ENCODE measurements at places on chromosomes 7 and 10.

- DNase-seq = no peak
Observed at GRCh38 chr7:101705331-101705730, 76.2 kb upstream of the MYL10 start.

- no peak for DNase-seq
Observed at GRCh38 chr7:23207884-23208283, 26.0 kb downstream of the NUP42 start.

DNA sequence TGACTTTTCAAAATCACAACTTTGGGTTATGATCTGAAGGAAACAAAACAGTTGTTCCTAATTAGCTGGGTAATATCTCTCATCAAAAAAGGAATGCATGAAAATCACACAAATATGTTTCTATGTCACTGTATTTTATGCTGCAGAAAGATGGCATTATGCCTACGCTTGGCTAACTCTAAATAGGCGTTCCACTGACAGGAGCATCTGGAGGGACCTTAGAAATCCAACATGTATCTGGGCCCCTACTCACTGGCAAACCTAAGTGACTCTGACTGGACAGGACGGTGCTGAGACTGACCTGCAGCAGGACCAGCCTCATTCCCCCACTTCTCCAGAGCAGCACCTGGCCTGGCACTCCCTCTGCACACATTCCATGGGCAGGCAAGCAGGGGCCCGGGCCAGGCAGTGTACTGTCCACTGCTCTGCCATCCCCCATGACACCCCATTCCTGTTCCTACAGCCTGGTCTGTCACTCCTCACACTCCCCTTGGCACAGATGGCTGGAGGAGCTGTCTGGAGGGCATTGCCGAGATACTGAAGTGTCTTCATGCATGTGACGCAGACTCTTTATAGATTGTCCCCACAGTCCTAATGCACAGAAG, 2.6 kb upstream of the MYL7 start:
- DNase-seq = no peak

DNA sequence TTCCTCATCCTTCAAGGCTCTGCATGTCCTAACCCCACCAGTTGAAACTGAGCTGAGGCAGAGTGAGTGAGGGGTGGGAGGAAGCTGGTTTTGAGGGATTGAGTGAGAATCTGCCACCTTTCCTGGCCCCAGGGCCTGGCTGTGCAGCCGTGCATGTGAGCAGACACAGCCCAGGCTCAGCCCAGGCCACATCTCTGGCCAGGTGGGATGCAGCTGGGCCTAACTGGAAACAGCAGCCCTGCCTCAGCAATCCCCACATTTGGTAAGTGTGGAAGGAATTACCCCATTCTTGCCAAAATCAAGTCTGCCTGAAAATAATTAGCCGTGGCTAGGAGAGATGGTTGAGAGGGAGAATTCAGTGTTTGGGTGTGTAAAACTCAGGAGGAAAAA, 116.6 kb downstream of the NEURL1 start:
- no peak for DNase-seq

- DNase-seq = no peak
Observed at GRCh38 chr7:81111358-81111757, 192.5 kb upstream of the SEMA3C start.

DNA sequence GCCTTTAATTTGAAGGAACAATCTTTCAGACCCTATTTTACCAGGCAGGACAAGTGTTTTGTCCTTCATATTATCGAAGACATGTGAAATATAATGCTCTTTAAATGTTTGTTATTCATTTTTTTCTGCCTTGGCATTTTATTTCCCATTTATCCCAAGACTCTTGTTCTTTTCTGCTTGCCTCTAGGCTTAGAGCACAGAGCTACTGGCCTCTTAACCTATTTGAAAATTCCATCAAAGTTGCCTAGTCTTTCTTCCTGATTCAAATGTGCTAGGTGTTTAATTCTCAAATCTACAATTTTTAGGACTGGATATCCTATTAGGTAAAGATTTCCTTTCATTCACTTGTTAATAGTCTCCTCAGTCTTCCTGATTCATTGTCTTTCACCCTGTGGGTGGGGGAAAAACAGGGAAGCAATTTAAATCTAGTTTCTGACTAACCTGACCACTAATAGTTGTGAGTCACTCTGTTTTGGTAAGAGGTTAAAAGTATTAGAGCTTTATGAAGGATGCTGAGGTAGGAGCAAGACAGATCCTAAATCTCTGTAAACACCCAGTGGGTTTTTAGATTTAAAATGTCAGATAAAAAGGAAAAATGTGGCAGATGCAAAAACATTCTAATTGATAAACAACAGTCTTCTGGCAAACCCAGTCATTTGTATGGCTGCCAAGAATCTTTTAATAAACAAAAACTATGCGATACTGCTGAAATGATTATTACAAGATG, 1.5 kb downstream of the LIPK start:
- no peak for DNase-seq

GRCh38 chr7:111734954-111735660, 172.8 kb upstream of the IMMP2L start:
- no peak for DNase-seq

DNA sequence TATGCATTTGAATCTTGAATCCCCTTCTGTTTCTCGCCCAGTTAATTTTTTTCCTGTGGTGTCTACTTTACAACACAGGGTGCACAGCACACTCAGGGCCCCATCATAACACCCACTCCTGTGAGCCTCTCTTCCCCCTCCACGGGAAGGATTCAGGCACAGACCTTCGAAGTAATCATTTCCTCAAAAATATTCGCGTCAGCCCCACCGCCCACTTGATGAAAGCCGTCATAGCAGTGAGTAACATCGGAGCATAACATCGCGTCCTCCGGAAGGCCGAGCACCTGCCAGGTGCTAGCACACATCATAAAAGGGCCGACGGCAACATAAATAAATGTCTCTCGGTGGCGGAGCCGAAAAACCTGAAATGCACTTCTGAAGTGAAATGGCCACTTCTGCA, 201.7 kb upstream of the ADARB2 start:
- DNase-seq = no peak

DNA sequence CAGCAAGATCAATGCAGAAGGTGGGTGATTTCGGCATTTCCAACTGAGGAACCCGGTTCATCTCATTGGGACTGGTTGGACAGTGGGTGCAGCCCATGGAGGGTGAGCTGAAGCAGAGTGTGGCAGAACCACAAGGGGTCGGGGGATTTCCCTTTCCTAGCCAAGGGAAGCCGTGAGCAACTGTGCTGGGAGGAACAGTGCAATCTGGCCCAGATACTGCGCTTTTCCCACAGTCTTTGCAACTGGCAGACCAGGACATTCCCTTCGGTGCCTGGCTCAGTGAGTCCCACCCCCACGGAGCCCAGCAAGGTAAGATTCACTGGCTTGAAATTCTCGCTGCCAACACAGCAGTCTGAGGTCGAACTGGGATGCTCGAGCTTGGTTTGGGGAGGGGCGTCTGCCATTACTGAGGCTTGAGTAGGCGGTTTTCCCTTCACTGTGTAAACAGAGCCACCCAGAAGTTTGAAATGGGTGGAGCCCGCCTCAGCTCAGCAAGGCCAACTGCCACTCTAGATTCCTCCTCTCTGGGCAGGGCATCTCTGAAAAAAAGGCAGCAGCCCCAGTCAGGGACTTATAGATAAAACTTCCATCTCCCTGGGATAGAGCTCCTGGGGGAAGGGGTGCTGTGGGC, 58.6 kb upstream of the SLC26A5 start:
- DNase-seq = no peak

GRCh38 chr7:129698516-129699418, 87.2 kb downstream of the NRF1 start:
- no peak for DNase-seq

DNA sequence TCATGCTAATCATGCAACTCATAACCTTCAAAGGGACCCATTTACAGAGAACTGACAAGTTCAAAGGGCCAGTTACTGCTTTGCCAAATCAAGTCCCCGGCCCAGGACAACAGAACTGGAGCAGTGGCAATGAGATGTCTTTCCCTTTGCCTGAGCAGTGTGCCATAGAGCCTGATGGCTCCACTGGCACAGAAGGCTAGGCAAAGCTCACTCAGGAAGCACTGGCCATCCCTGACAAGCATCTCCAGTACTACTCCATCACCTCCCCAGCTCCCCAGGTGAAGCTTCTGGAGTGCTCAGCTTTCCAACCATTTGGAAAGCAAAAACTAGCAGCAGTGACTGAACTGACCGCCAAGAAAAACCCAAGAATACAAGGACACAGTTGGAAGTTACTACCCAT, 108.3 kb downstream of the SGMS1 start:
- no peak for DNase-seq

GRCh38 chr7:2087744-2088143, 145.0 kb downstream of the MAD1L1 start:
- no peak for DNase-seq

DNA sequence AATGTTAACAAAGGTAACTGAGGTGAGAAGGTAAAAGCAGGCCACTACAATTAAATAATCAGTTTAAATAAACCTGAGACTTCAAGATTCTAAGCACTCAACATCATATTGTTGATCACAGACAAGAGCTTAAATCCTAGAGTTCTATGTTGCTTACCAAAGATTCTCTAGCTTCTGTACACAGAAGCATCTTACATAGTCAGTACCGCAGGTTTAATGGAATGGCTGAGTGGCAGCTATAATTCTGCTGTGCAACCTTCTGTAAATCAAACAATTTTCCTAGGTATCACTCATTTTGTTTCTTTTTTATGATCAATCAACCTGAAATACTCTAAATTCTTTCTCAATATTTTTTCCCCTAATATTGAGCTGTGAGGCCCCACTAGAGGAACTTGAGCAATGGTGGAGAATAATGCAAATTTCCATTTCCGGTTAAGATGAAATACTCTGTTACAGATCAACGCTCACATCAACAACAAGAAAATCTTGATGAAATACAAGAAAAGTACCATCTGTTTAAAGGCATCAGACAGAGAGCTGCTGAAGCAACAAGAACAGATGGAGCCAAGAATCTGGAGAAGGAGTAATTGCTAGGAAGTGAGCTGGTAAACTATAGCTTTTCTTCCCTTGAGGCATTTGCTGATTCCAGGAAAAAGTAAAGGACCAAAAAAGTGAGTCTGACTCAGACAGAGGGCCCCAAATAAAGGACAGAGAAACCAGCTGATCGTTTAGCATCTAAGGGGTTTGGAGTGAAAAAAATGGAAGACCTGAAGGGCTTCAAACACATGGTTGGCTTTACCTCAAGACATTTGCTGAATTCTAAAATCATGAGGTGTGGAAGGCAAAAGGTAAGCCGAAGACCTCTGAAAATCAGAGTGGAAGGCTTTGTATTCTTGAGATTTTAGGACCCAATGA, 22.6 kb downstream of the PNPLA8 start:
- no peak for DNase-seq

- DNase-seq = no peak
Observed at GRCh38 chr7:132234711-132235110, 341.6 kb downstream of the PLXNA4 start.

DNA sequence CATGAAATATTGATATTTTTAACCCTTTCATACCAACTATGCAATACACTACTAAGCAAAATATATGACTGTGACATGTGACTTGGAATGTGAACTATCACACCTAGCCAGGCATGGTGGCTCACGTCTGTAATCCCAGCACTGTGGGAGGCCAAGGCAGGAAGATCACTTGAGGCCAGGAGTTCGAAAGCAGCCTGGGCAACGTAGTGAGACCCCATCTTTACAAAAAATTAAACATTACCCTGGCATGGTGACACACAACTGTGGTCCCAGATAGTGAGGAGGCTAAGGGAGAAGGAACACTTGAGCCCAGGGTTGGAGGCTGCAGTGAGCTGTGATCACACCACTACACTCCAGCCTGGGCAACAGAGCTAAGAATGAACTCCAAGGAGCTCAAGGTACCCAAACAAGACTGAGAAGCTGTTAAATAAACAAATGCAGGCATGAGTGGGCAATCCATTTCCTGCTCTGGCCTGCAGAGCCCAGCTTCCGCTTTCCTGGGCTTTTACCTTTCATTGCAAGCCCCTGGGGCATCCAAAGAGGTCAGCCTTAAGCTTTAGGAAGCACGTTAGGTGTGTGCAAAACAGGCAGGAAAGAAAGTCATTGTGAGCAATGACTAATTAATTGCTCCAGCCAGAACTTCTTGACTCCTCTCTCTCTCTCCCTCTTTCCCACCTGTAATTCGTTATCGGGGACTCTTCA, 162.1 kb upstream of the FOXK1 start:
- no peak for DNase-seq

DNA sequence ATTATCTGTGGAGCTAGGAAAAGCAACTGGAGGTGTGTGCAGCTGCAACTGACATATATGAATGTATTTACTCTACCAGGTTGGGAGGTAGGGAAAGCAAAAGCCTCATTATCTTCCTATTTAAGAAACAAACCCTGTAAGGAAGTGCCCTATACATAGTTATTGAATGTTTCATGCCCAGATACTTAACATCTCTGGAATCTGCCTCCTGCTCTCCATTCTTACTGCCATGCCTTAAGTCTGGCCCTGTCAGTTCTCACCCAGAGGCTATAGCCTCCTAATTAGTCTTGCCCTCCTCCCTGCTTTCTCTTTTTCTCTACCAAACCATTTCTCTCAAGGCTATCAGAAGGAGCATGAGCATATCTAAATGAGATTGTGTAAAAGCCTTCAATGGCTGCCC, 542.6 kb upstream of the LRRN3 start:
- no peak for DNase-seq

- no peak for DNase-seq
Observed at GRCh38 chr7:15503603-15504290, 58.1 kb downstream of the AGMO start.

DNA sequence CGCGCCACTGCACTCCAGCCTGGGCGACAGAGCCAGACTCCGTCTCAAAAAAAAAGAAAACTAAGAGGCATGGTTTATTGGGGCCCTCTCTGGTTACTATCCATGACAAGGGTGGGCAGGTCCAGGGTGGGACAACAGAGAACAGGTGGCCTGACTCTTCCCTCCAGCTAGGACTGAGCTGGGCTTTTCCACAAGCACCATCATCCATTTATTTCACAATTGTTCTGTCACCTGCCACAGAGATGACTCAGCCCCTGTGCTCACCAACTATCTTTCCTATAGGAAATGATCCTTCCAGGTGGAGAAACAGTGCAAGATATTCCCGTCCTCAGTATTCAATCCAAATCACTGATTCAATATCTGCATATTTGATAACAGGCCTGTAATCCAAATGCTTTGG, 44.9 kb upstream of the MYL10 start:
- no peak for DNase-seq

DNA sequence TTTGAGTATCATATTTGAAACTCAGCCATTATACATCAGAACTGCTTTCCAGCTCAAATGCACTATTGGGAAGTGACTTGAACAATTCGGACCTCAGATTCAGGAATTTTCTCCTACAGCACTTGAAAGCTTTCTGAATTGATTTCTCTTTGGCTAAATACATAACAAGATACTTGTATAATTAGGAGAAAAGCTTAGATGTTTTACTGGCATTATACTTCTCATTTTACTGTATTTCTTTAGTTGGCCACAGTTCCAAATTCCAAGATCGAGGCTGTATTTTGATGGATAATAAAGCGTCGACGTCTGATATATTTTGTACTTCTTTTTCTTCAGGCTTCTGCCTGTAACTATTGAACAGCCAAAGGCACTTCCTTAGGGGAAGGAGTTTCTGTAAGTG, 26.7 kb upstream of the LYZL2 start:
- DNase-seq = no peak

All from CMK (cell line).